Kidney (tissue), 22 donors: ENCODE measurements at places on chromosomes 5 and 9. TPM values are rescaled to one million over a fixed set of nuclear protein-coding genes. Genes with fewer than 3 reads are reported as not detected.

Gene ZNF300
- polyA plus RNA-seq: 4.0 TPM

DNA sequence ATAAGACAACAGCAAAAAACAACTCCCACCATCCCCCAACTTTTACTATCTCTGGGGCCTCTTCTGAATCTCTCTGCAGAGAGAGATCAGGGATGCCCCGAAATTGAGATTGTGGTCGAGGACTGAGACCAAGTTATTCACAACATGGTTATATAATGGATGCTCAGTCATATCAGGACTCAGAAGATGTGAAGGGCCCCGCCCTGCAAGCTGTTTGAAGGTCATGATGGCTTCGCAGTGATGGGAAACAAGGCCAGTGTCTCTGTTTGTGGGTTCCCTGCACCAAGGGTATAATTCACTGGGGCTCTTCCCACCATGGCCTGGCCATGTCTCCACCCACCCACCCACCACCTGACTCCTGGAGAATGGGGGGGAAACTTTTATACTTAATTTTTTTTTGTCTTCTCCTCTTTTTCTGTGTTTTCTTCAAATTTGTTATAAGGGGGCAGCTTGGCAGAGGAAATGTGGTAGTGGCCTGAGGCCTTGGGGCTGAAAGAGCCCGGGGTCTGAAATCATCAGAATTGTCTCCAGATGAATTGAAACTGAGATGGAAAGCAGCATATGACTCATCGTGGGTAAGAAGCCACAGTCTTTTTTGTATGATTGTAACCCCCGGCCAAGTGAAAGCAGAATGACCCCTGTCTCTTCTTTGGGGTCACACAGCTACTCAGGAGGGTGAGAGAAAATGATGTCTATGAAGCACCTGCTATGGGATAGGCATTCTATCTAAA, 15.0 kb upstream of the TEX48 start:
- no peak for DNase-seq

DNA sequence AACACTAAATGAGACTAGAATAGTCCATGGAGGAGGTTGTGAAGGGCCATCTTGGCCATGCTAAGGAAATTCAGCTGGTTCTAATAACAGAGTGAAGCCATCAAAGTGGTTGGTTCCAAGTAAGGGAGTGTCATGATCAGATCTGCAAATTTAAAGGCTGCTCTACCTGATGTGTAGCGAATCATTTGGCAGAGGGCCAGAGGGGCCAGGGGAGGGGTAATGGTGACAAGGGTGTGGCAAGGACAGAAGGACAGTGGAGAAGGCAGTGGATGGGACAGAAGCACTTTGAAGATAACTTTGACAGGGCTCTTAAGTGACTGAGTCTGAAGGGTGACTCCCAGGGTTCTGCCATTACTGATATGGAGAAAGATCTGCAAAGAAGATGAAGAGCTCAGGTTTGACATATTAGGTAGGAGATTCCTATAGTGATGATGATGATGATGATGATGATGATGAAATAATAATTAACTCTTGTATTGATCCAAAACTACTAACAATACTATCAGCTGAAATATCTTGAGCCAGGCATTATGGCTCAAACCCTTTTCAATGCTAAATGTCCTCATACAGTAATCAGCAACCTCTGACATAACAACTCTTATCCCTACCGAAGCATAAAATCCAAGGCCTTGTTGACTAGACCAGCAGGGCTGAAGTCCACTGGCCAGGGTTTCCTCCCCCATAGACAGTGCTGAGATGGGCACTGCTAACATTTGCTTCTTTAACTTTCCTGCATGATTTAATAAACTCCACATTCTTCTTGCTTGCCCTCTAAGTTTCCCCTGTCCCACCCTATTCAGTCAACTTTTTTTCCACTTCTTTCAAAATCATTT, 20.0 kb downstream of the KIAA1191 start:
- DNase-seq: no peak

DNA sequence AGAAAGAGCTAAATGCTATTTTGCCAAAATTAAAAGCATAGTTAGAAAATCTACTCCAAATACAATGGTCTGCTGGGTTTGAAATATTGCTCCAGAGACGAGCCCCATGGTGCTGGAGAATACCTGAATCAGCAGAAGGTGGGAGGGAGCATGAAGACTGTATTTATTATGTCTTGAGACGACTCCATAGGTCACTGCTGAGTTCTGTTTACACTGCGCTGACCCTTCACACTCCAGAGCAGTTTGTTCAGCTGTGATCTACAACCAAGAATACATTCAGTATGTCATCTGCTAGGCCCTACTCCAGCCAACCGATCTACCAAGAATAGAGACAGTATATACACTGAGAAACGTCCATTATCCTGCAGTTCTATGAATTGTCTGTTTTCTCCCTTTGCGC, 150.5 kb downstream of the TLE1 start:
- peak; percentile 65 for DNase-seq

DNA sequence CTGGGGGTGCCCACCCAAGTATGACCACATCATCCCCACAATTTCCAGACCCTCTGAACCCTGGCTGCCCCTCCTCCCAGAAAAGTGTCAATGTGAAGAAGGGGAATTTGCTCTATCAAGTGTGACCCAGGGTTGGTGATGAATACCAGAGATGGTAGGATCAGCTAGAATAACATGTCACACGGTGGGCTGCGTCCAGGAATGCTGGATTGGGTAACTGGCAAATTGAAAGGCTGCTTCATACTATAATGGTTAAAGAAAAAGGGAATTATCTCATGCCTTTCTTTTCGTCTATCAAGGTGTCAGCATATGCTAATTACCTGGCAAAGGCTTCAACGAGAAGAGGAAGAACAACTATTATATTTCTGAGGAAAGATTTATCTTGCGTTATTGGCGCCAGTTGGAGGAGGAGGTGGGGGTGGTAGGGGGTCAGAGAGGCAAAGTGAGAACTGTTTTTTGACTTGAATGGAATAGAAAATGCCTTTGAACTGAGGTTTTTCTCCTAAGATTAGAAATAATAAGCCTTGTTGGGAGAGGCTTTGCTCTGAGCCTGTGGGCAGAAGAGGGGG, 27.8 kb upstream of the ARAP3 start:
- peak; percentile 79 for DNase-seq
